Activated CD4-positive, alpha-beta T cell treated with anti-CD3 and anti-CD28 coated beads, Interleukin-2, amount 10 ng/mL, durations not matched to agents 24 days and 14 days (primary cell): ENCODE measurements at places on chromosomes 4 and X. TPM values are rescaled to one million over a fixed set of nuclear protein-coding genes. Genes with fewer than 3 reads are reported as not detected.

GRCh38 chrX:136256026-136256425, 4.8 kb upstream of the MAP7D3 start:
- no peak for DNase-seq
- no peaks in the 10 kb centered on the region for H3K27me3 ChIP-seq
- no peak overlapping the region for H3K27ac ChIP-seq
- peaks cover 21% of the 10 kb centered on the region for H3K4me1 ChIP-seq
- H3K36me3 ChIP-seq = peaks cover 2% of the 10 kb centered on the region

GRCh38 chr4:126957987-126958386, 674.8 kb upstream of the INTU start:
- H3K36me3 ChIP-seq = no peaks in the 10 kb centered on the region
- H3K27ac ChIP-seq = no peak overlapping the region
- H3K4me3 ChIP-seq = no peak overlapping the region
- no peaks in the 10 kb centered on the region for H3K4me1 ChIP-seq

DNA sequence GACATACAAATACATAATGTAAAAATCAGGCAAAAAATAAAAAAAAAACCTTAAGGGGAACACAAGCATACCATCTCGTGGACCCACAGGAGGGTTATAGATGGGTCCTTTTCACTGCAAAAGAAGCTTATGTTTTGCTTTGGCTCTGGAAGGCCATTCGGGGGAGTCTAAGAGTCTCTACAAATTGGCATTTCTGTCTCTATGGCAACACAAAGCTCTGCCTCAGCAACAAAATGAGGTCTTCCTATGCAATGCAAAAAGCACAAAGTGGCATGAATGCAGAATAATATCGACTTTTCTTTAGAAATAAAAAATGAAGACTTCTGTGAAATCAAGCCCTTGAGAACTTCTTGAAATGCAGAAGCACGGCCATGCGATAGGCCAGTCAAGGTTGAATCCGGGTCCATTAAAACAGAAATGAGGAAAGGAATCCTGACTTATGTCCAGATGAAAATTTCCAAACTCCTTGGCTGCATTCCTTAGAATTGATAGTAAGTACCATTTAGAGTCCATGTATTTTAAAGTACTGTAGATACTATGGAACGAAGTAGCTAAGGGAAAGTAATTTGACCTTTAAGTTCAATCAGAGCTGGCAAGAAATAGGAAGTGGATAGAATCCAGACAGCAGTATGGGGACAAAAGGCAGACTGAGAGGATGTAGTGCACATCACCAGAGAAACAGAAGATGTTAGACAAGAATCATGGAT, 63.7 kb upstream of the PDLIM3 start:
- peaks cover 9% of the 10 kb centered on the region for H3K27me3 ChIP-seq
- no peaks in the 10 kb centered on the region for H3K36me3 ChIP-seq
- H3K4me1 ChIP-seq = no peaks in the 10 kb centered on the region
- peak; percentile 28 for DNase-seq
- H3K4me3 ChIP-seq = no peak overlapping the region

GRCh38 chr4:72969976-72970375, 99.5 kb downstream of the COX18 start:
- no peaks in the 10 kb centered on the region for H3K36me3 ChIP-seq
- no peak overlapping the region for H3K4me3 ChIP-seq
- H3K4me1 ChIP-seq = peaks cover 2% of the 10 kb centered on the region
- DNase-seq = no peak
- H3K27ac ChIP-seq = no peak overlapping the region

FAM53A gene
- total RNA-seq = 3.5 and 4.0 TPM in 2 replicates
